GM23248 (cell line): ENCODE measurements at places on chromosomes 6 and 20. TPM values are rescaled to one million over a fixed set of nuclear protein-coding genes. Genes with fewer than 3 reads are reported as not detected.

Gene SLC17A1
- polyA plus RNA-seq: not detected in 2 replicates

Gene SLC12A5
- 0.55 and 0.58 TPM in 2 replicates for polyA plus RNA-seq

Gene TMEM244
- polyA plus RNA-seq: not detected in 2 replicates

Gene NOX3
- polyA plus RNA-seq: not detected in 2 replicates

Gene TUBB2B
- 8.1 and 9.0 TPM in 2 replicates for polyA plus RNA-seq

Gene MANEA
- 12.3 TPM in 2 replicates for polyA plus RNA-seq

Gene SLPI
- polyA plus RNA-seq: 3.4 and 3.7 TPM in 2 replicates

Gene IP6K3
- polyA plus RNA-seq: 0.08 TPM in 1 of 2 replicates, not detected in the other

Gene TBCC
- 35.0 and 38.3 TPM in 2 replicates for polyA plus RNA-seq

Gene RAB5IF
- polyA plus RNA-seq: 165 and 171 TPM in 2 replicates

Gene LATS1
- polyA plus RNA-seq: 11.5 and 12.8 TPM in 2 replicates
